ENCODE measurements at places on chromosomes 7 and 10.

GRCh38 chr7:21063106-21063505 is 276.4 kb upstream of the SP8 start:
- no peak for DNase-seq

DNA sequence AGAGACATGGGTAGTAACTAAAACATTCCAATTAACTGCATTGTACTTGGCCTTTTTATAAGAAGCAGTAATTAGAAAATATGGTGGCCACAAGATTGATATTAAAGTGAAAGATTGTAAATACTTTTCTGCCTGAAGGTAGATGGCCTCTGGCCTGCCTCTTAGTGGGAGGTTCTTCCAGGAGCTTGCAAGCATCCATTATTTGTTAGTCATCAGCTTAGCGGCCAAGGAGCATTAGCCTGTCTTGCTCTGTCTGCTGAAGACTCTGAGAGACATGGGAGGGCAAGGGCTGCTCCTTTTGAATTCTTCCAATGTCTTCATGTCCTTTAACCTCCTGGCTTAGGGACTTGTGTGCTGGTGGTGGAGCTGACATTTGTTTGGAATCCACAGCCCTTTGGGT is 80.4 kb downstream of the TCF7L2 start:
- no peak for DNase-seq

- no peak for DNase-seq
These were observed 366.4 kb upstream of the POM121L12 start for GRCh38 chr7:52669031-52669430.

GRCh38 chr10:50522908-50523307 is 100.8 kb downstream of the SGMS1 start:
- no peak for DNase-seq

DNA sequence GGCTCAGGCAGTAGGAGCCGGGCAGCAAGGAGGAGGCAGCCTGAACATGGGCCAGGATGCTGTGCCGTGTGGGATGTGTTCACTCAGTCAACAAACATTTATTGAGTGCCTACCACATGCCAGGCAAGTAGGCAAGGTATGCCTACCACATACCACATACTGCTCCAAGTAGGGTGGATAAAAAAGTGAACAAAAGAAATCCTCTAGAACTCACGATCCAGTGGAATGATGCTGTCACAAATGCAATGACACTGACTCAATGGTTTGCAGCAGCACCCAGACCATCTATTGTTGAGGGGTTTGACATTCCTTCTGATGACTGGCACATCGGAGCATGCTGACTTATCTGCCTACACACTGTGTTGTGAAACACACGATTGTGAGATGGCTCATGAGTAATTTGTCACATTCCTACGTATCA is 413.5 kb downstream of the NRG3 start:
- DNase-seq = no peak

GRCh38 chr10:22623633-22624253 is 90.6 kb downstream of the PIP4K2A start:
- no peak for DNase-seq

DNA sequence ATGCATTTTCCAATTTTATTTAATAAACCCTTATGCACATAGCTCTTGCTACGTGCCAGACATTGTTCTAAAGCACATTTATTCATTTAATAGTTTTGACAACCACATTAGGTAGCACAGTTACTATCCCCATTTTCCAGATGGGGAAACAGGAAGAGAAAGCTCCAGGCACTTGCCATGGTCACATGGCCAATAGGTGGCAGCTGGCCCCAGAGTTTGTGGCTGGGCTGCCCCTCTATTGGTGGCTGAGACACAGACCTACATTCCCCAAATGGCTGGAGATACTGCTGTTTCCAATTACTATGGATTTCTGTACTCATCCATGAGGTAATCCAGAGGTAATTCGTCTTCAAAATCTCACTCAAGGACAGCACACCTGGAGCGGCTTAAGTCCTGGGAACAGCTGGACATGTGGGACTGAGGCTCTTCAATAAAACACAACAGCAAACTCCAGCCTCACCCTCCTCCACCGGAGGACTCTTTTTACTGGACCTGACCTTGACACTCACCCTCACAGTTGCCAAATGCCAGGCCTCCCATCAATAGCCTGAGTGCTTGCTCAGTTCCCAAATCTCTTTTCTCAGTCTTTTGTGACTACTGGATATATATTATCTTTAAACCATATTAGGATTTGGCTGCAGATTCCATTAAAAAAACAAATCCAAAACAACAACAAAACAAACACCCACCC is 106.1 kb downstream of the CLEC2L start:
- no peak for DNase-seq

GRCh38 chr10:43355749-43356371 is 15.6 kb upstream of the FXYD4 start:
- DNase-seq = peak; percentile 25

- no peak for DNase-seq
These were observed 88.2 kb upstream of the GPR26 start for GRCh38 chr10:123577921-123578461.

DNA sequence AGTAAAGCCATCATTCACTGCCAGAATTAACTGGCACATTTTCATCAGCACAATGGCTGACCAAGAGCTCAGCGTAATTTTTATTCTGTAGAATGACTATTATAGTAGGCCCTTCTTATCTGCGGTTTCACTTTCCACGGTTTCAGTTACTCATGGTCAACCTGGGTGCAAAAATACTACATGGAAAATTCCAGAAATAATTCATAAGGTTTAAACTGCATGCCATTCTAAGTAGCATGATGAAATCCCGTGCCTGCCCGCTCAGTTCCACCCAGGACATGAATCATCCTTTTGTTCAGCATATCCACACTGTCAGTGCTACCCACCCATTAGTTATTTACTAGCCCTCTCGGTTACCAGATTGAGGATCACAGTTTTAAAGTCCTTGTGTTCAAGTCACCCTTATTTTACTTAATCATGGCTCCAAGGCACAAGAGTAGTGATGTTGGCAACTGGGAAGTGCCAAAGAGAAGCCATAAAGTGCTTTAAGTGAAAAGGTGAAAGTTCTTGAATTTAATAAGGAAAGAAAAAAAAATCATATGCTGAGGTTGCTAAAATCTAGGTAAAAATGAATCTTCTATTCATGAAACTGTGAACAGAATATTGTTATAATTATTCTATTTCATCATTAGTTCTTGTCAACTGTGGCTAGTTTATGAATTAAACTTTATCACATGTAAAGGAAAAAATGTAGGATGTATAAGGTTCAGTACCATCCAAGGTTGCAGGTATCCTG is 204.9 kb downstream of the DOCK4 start:
- DNase-seq = no peak

DNA sequence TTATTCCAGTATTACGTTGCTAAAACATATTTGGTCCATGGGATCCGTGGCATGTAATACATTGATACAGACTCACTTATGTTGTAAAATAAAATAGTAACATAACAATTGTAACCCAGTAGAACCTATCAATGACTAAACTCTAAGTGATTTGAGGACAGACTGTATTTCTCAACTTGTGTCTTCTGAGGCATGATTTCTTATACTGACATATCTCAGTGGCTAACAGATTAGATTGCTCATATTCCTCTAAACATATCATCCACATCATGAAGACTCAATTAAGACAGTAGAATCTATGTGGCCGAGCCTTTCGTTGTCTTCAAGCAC is 72.3 kb downstream of the CREB5 start:
- no peak for DNase-seq

DNA sequence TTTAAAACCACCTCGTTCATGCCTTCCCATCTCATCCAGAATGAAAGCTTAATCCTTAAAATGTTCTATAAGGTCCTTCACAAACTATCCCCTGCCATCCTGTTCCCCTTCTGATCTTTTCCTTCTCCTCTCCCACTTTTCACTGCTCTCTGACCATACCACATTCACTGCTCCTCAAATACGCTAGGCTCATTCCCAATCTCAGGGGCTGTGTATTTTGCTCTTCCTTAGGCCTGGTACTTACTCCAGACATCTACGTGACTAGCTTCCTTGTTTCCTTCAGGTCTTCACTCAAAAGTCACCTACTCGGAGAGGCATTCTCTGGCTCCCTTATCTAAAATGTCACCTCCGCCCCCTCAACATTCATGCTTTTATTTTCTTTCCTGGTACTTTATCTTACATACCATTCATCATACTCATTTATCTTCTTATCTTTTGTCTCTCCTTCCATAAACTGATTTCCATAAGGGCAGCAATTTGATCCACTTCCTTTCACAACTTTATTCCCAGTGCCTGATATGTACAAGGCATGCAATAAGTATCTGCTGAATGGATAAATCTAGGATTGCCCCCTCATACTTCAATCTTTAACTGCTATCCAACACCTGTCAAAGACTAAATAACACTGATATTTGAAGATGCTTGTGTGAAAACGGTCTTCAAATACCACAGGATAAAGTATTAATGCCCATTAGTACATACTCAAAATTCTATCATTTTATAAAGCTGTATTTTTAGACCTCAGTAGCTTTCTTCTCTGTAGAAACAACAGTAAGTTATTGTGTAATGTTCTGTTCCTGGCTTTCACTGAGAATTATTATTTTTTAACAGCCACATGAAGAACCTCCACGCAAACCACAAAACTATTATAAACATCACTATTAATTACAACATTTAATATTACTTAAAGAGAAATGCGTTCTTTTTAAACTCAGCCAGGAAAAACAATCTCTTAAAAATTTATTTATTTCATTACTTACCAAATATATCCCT is 27.0 kb downstream of the JMJD1C start:
- DNase-seq = no peak

DNA sequence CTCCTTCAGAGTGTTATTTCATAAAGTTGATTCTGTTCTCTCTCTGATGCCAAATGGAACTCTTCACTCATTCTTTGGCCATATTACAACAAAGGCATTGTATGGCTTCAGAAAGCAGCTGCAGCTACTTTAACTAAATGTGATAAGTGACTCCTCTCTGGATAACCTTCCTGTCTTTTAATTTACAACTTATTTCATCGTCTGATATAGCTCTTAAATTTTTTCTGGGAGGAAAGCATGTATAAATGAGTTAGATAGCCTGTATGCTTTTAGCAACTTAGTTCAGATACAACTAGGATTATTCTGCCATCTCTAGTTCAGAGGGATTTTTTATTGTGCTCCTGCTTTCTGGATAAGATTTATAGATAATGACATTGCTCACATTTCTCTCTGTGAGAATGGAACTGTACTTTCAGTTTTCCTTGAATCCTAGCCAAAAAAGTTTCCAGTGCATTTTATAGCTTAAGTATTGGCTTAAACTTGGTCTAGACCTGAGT is 57.5 kb downstream of the KLHDC10 start:
- DNase-seq = no peak

DNA sequence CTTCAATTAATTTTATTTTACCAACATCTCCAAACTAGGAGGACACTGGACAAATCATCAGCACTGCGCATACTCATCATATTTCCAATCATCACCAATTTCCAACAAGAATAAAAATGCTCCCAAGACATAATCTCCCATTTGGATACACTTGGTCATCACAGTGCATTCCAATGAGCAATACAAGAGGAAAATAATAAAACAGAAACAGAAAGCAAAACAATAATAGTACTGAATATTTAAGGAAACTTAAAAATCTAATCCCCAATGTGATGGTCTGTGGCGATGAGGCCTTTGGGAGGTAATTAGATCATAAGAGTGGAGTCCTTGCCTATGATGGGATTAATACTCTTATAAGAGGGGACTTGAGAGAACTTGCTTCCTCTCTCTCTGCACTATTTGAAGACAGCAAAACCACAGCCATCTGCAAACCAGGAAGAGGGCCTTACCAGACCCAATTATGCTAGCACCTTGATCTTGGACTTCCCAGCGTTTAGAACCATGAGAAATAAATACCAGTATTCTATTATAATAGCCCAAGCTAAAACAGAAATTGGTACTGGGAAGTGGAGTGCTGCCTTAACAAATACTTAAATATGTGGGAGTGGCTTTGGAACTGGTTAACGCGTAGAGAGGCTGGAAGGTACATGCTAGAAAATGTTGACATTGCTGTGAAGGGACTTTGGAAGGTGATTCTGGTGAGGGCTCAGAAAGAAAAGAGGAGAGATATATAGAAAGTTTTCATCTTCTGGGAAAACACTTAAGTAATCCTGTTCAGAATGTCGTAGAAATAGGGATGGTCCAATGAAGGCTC is 91.5 kb downstream of the JAZF1 start:
- no peak for DNase-seq

- DNase-seq = no peak
These were observed 480.9 kb downstream of the PHTF2 start for GRCh38 chr7:78279457-78279856.

DNA sequence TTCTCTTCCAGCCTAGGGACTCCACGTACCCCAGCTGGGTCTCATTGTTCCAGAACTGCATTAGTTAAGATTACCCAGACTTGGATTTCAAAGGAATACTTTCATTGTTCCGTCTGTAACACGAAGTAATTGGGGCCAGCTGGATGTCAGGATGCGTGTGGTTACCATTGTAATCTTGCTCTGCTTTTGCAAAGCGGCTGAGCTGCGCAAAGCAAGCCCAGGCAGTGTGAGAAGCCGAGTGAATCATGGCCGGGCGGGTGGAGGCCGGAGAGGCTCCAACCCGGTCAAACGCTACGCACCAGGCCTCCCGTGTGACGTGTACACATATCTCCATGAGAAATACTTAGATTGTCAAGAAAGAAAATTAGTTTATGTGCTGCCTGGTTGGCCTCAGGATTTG is 21.0 kb downstream of the LRRC17 start:
- no peak for DNase-seq

GRCh38 chr7:79681454-79681853 is 228.0 kb upstream of the MAGI2 start:
- no peak for DNase-seq

GRCh38 chr7:140519007-140519399 is 39.7 kb upstream of the MKRN1 start:
- DNase-seq = no peak

- DNase-seq = no peak
These were observed 121.9 kb downstream of the NRG3 start for GRCh38 chr10:81996927-81997326.

All from activated CD4-positive, alpha-beta T cell treated with anti-CD3 and anti-CD28 coated beads, Interleukin-2, Interleukin-4, amounts not matched to agents 100 ng/mL and 50 ng/mL, durations not matched to agents 16 hours and 8 hours (primary cell).